ENCODE measurements at places on chromosomes 11 and 22.

GRCh38 chr22:49956418-49956770, 4.2 kb upstream of the PIM3 start:
- no peak for DNase-seq

GRCh38 chr22:50693462-50693861, 20.8 kb downstream of the SHANK3 start:
- no peak for DNase-seq

GRCh38 chr11:2812371-2812991, 73.1 kb downstream of the CDKN1C start:
- DNase-seq, result peak; percentile 47

- DNase-seq, result peak; percentile 72
These were observed 4.1 kb upstream of the TBX1 start for GRCh38 chr22:19756288-19757128.

- no peak for DNase-seq
These were observed 2.0 kb upstream of the LAYN start for GRCh38 chr11:111538407-111539114.

- no peak for DNase-seq
These were observed 24.4 kb upstream of the ACR start for GRCh38 chr22:50713571-50714056.

All from GM03348 (cell line).